ENCODE measurements at places on chromosomes 5 and 9. TPM values are rescaled to one million over a fixed set of nuclear protein-coding genes. Genes with fewer than 3 reads are reported as not detected.

DNA sequence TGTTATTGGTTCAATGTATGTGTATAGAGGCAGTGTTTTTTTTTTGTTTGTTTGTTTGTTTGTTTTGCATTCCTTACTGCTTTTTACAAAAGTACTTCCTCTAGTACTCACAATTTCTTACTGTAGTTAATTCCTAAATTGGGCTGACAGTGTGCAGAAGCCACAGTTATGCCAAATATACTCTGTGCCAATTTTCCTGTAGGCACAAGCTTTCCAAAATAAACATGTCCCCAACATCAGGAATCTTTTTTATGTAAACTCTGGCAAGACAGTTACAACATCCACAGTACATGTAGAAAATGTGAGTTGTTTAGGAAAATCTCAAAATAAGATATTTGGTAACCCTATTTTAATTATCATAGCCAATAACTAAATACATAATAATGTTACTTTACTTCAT is 161.6 kb upstream of the TSLP start:
- DNase-seq: no peak
- H3K4me3 ChIP-seq: no peak overlapping the region
- H3K36me3 ChIP-seq: no peaks in the 10 kb centered on the region
- no peak overlapping the region for H3K27ac ChIP-seq

DNA sequence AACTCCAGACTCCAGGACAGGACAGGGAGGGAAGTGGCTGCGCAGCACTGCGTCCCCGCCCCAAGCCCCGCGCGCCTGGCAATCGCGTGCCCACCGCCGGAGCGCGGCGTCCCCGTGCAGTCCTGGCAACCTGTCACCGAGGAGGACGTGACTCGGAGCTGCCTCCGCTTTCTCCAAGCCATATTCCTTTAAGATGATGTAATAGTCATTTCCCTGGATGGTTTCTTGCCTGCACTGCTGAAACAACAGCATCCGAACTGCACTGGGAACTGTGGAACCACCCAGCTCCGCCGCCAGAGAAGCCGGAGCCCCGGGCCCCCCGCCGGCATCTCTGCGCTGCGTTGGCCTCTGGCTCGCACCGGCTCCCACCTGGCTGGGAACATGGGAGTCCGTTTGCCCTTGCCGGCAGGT is 34.5 kb downstream of the KCTD16 start:
- H3K4me3 ChIP-seq: peak overlapping the region; percentile 86
- peaks cover 10% of the 10 kb centered on the region for H3K4me1 ChIP-seq
- H3K27ac ChIP-seq: peak overlapping the region; percentile 74
- H3K27me3 ChIP-seq: no peaks in the 10 kb centered on the region
- peak; percentile 69 for DNase-seq
- H3K36me3 ChIP-seq: no peaks in the 10 kb centered on the region

- H3K36me3 ChIP-seq: peaks cover 5% of the 10 kb centered on the region
- no peak overlapping the region for H3K27ac ChIP-seq
- peaks cover 1% of the 10 kb centered on the region for H3K27me3 ChIP-seq
- H3K4me1 ChIP-seq: peaks cover 15% of the 10 kb centered on the region
- no peak for DNase-seq
Measured at GRCh38 chr5:75672616-75673015, 44.6 kb downstream of the POC5 start.

DNA sequence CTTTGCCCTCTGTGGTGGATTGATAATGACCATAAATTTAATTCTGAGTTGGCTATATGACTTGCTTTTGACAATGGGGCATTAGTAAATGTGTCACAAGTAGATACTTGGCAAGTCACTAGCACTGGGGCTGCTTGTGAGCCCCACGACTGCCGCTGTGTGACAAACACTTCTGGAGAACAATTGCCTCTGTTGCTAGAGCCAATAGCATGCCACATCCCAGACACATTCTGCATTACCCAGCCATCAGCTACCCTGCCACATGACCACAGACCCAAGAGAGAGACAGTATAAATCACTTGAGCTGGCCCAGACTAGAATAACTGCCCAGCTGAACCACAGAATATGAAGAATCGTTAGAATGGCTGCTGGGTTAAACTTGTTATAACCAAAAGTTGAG is 753.2 kb upstream of the DMAC1 start:
- H3K4me3 ChIP-seq: no peak overlapping the region
- H3K27ac ChIP-seq: no peak overlapping the region
- no peak for DNase-seq
- H3K4me1 ChIP-seq: peaks cover 9% of the 10 kb centered on the region

FGFR4 gene
- 5.2 TPM for total RNA-seq

PCDHA5 gene
- 11.8 TPM for total RNA-seq

IL33 gene
- total RNA-seq: not detected

DNA sequence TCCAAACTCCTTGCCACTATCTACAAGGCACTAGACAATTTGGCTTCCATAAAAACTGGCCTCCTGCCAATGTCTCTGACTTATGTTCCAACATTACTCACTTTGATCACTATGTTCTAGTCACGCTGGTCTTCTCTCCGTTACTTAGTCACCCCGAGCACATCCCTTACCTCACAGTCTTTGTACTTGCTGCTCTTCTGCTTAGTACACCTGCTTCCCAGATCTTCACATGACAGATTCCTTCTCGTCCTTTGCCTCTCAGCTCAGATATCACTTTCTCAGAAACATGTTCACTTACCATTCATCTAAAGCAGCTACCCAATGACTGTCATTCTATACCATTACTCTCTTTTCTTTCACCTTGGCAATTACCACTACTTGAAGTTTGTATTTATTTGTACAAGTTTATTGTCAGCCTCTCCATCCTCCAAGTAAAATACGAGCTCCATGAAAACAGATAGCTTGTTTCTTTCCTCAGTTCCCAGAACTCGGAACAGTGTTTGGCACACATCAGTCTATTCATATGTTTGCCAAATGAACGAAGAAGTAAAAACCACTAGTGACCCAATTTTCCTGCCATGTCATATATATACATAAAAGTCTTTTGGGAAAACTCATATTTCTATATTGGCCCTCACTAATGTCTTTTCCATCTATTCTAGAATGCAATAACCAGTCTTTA is 5.9 kb upstream of the SLC22A5 start:
- H3K36me3 ChIP-seq: no peaks in the 10 kb centered on the region
- H3K27ac ChIP-seq: no peak overlapping the region
- H3K4me3 ChIP-seq: no peak overlapping the region
- no peaks in the 10 kb centered on the region for H3K4me1 ChIP-seq

MRPS2 gene
- total RNA-seq: 30.7 TPM

SLC25A2 gene
- total RNA-seq: 1.9 TPM

DNA sequence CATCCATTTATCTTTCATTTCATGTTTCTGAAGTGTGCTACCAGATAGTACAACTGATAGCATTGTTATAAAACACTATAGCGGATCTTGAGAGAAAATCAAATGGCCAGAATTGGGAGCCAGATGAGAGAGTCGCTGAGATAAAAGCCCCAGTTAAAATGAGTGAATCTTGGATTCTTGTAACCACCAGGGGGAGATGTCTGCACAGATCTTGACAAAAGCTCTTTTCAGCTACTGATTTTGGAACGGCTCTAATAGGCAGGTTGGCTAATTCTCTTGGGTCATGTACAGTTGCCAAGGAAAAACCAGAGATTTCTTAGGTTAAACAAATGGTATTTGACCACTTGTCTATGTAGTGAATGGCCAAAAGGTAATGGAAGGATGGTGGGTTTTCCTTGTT is 21.7 kb downstream of the F2RL2 start:
- H3K27me3 ChIP-seq: peaks cover 2% of the 10 kb centered on the region
- no peak overlapping the region for H3K27ac ChIP-seq
- H3K36me3 ChIP-seq: no peaks in the 10 kb centered on the region
- H3K4me1 ChIP-seq: no peaks in the 10 kb centered on the region

DNA sequence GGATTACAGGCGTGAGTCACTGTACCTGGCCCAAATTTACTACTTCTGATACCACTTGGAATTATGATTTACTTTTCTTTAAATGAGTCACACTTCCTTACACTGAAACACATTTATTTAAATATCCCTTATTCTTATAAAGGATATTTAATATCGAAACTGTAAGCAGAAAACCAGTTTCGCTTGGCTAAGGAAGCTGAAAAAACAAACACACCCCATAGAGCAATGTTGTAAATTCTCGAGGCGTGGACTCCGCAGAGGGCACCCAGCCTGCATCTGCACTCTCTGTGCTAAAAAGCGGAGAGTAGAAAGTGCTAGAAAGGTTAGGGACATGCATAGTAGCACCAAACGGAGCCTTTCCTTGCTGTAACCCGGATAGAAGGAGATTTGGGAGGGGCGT is 86.5 kb downstream of the HMCN2 start:
- peaks cover 4% of the 10 kb centered on the region for H3K4me1 ChIP-seq
- peaks cover 5% of the 10 kb centered on the region for H3K36me3 ChIP-seq
- H3K27ac ChIP-seq: no peak overlapping the region

OBP2B gene
- total RNA-seq: not detected

FAM170A gene
- not detected for total RNA-seq

All from glutamatergic neuron (in vitro differentiated cells).